ENCODE measurements at places on chromosomes 12 and 14.
A peak's percentile ranks its signal among the peaks of the same experiment; 100 is the strongest.

- no peak for DNase-seq
These were observed 66.9 kb downstream of the FOXN3 start for GRCh38 chr14:89350152-89350551.

GRCh38 chr12:4943067-4943937, 33.6 kb downstream of the KCNA1 start:
- DNase-seq: no peak

DNA sequence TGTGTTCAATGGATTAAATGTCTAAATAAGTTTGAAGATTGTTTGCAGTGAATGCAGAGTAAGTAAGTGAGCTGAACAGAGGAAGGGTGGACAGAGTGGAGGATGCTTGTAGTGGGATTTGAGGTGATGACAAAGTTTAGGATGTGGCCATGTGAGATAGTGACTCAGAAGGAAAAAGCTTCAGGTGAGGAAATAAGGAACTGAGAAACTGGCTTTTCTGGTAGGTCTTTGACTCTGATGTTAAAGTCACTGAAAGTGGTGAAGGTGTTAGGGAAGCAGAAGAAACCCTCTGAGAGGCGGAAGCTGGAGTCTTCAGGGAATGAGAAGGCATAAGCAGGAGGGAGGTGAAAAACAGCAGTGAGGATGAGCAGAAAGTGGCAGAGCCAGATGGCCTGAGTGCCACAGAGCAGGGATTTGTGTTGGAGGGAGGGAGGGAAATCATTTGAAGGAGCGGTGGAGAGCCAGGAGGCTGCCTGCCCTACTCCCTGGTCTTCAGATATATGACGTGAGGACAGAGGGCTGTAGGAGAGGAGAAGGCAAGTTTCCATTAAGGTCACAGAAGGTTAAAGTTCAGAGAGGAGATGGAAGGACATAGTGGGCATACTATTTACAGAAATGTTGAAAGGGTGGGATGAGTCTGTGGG, 24.8 kb downstream of the RGS6 start:
- no peak for DNase-seq

GRCh38 chr14:53526200-53526599, 373.1 kb upstream of the DDHD1 start:
- DNase-seq: no peak

DNA sequence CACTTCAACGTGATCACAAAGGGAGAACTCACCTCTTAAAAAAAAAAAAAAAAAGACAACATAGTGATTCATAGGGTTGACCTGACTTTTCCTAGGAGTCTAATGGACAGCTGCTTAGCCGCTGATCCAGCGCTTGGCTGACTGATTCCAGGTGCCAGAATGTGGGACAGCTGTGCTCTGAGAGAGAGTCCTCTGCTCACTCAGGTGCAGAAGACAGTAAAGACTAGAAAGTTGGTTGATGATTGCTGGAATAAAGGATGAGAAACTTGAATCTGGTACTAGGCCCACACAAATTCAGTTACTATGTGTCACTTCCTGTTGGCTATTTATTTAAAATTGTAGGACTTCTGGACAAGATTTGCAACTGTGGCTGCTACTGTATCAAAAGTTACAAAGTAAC, 229.4 kb downstream of the CHST11 start:
- DNase-seq: peak; percentile 53

- no peak for DNase-seq
These were observed 124.1 kb upstream of the RFLNA start for GRCh38 chr12:124170760-124171159.

- no peak for DNase-seq
These were observed 9.7 kb upstream of the KRT81 start for GRCh38 chr12:52300796-52301691.

DNA sequence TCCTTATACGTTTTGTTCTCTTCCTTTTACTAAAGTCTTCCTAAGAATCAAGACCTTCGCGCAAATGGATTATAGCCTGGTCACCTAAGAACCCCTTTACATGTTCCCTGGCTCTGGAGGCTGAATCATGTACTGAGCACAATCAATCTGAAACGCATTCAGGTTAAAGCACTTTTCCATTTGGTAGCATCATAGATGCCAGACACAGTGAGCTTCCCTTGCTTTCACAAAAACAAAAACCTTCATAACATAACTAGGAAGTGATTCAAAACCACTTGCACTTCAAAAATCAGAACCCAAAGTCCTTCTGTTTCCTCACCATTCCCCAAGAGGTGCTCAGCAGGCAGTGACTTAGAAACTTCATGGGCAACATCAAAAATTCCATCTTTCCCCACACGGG, 105.4 kb downstream of the CRACR2A start:
- no peak for DNase-seq

DNA sequence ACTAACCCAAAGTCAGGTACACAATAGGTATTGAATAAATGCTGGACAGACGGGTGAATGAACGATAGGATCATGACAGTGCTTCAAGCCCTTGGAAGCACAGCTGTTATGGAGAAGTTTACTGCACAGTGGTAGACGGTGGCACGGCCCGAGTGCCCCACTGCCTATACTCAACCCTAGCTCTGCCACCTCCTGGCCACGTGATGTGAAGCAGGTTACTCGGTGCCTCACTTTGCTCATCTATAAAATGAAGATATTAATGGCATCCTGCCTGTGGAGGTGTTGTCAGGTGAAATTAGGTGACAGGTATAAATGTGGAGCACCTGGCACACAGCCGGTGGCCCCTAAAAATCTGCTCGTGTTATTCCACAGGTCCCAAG, 5.8 kb downstream of the ASB2 start:
- no peak for DNase-seq

DNA sequence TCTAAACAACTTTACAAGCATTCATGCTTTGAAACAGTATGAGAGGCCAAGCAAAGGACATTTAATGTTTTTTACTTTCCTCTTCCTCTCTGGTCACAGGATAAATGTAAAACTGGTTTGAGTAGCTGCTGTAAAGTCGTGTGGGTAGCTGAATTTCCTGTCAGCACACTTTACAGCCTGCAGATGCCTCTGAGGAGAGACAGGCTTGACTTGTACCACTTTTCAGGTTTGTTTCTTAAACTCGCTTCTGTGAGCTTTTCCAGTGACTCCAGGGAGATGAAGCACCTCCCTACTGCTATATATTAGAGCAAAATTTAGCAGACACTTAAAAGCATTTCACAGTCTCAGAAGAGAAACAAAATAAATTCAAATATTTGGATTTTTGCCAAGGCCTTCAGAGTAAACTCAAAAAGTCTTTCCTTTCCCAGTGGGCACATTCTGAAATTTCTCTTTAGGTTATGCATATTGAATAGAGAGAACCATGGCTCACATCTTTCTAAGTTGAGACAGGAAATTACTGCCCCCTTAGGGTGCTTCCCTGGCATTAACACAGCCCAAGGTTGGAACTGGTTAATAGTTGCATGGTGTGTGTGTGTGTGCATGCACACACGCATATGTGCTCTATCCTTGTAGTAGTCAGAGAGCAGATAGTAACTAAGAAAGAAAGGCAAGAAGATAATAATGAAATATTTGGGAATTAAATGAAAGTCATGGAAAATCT, 557.3 kb upstream of the MIS18BP1 start:
- DNase-seq: no peak

DNA sequence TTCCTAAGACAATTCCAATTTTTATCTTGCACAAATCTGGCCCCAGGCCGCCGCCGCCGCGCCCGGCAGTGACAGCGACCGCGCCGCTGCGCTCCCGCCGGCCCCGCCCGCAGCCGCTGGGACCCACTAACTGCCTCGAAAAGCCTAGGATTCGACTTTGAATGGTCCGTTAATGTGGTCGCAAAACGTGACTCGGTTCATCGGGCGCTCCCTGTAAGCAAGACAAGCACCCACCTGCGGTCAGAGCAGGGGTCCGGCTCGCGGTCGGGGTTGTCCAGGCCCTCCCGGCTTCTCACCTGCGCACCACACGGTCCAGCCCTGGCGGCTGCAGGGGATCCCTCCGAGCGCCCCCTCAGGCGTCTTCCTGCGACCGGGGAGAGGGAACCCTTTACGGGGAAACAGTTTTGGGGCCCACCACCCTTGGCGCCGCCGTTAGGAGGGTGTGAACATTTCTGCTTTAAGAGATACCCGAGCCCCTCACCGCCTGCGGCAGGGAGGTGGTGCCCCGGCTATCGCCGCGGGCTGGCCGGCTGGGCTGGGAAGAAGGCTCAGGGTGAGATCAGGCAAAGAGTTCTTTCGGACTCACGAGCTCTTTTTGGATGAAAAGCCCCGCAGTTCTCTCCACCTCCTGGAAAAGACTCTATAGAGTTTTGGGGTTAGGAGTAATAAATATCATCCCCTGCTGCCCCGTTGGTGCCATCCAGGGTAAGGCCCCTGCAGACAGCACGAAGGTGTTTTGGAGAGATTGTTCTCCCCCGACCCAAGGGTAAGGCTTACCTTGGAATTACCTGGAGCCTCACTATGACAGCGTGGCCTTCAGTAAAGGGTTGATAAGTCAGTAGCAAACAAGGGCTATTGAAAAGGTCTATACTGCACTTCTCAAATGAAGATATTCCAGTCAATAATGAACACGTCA, 13.6 kb upstream of the FOXJ2 start:
- peak; percentile 26 for DNase-seq

DNA sequence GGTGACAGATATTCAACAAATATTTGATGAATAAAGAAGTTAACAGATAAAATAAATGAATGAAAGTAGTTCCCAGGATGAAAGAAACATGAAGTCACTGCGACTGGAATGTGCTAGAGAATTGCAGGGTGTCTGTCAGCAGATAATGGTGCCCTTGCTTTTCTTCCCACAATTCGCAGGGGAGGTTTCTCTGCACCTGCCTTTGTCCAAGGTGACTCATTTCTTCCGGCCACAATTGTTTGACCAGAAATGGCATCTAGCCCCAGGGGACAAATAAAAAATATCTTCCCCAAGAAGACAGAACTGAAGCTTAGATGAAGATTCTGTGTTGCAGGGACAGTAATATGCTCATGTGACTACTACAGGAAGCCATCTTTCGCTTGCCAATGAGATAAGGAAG, 316.1 kb upstream of the TBX3 start:
- DNase-seq: peak; percentile 44

DNA sequence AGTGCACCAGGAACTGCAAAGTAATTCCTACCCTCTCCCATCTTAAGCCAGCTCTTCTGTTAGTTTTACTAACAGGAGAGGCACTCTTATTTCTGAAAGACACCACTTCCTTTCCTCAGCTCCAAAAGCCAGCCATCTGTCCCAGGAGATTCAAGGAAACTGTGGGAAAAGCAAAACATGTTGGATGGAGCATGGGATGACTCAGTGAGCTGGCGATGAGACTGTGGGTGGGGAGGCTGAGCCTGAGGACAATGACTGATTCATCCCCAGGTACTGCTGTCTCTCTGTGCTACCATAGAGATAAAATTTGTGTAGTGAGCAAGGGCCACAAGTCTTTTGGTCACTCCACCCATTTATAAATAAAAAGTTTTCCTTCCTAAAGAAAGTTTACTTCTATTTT, 141.4 kb downstream of the MYRFL start:
- DNase-seq: peak; percentile 51

- DNase-seq: peak; percentile 46
These were observed 311.9 kb downstream of the DAD1 start for GRCh38 chr14:22276913-22277816.

GRCh38 chr12:104631867-104632266, 175.1 kb downstream of the CHST11 start:
- DNase-seq: no peak

DNA sequence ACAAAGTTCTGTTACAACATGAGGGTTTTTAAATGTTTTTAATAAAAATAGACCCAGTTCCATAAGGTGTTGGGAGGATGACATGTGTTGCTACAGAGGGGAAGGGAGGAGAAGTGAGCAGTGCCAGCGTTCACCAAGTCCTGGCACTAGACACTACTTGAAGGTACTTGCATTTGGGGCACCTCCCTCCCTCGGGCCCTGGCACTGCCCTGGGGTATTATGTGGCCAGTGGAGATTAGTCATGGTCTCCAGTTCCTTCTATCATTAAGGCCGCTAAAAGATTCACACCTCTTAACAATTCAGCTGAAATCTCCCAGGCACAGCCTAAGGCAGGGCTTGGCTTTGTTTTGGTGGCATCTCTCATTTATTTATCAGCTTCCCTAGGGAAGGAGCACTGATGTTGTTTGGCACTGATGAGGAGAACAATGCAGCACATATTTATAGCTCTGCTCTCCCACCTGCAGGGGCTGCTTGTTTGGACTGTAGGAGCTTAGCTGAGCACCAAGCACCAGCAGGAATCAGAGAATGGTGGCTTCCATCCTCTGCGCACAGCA, 155.5 kb upstream of the NTF3 start:
- DNase-seq: no peak

- peak; percentile 23 for DNase-seq
These were observed 73.2 kb downstream of the HSD17B6 start for GRCh38 chr12:56836317-56836716.

Data from astrocyte of the spinal cord (primary cell).